Hepatic stellate cell (primary cell): ENCODE measurements at places on chromosomes 16 and 17.

DNA sequence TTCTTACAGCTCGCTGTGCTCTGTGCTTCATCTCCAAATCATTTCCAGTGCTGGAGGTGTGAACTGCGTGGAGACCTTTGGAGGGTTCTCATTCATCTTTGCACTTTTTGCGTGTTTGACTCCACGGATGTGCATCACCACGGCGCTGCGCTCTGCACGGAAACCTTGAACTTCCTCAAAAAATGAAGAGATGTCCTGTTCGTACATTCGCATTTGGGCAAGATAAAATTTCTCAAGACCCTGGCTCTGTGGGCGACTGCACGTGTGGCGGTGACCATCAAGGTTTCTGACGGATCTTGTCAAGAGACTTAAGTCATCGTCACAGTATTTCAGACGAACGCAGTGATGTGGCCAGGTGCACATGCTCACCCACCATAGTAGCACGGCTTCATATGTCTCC, 10.3 kb upstream of the PVALEF start:
- DNase-seq: no peak

DNA sequence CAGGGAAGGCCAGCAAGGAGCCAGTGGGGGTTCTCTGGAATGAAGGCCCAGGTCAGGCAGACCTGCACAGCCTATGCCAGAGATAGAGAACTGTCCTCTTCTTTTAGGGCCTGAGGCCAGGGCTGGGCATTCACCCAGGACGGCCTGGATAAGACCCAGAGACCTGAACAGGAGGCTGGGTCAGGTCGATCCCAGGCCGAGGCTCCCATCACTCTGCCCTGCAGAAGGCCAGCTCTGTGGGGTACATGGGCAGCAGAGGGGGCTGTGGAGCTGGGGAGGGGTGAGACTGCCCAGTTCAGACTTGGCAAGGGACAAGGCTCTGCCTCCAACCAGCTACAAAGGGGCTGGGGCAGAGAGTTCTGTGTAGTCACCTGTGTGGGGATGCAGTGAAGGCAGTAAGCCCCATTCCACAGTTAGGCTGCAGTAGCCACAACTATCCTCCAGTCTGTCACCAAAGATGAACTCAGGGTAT, 14.6 kb downstream of the HSD11B2 start:
- no peak for DNase-seq

- DNase-seq: no peak
These were observed 12.0 kb downstream of the CORO7 start for GRCh38 chr16:4404247-4404966.

DNA sequence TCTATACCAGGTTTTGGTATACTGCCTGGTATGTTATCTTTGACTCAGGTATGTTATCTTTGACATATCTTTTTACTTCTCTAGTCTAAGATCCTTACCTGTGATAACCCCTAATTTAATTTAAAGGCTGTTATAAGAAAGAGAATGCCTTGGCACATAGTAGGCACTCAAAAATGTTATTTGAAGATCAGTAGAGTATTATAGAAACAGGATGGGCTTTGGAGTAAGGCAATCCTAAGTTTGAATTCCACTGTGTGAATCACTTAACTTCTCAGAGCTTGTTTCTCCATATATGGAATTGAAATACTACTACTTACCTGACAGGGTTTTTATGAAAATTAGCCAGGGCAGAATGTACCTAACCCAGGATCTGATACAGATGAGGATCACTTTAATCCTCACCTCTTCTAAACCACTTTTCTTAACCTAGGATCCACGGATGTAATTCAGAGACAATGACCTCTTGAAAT, 1.2 kb downstream of the BRIP1 start:
- DNase-seq: peak; percentile 11

DNA sequence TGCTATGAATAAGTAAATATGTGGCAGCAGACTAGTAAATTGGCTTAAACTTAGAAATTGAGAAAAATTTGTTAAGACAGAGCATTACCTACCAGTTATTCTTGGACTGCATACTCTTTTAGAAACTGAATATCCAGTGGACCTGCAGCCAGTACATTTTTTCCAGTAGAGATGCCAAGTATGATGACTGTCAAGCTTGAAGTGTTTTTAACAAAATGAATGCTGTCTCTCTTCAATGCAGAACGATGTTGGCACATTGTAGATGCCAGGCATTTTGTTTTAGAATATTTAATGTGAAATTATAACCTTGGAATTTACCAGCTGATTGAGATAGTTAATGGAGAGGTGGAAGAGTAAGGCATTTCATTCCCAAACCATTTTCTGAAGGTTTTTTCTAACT, 52.5 kb downstream of the NFAT5 start:
- DNase-seq: no peak

- no peak for DNase-seq
These were observed 83.1 kb upstream of the DNAH9 start for GRCh38 chr17:11514981-11515680.

DNA sequence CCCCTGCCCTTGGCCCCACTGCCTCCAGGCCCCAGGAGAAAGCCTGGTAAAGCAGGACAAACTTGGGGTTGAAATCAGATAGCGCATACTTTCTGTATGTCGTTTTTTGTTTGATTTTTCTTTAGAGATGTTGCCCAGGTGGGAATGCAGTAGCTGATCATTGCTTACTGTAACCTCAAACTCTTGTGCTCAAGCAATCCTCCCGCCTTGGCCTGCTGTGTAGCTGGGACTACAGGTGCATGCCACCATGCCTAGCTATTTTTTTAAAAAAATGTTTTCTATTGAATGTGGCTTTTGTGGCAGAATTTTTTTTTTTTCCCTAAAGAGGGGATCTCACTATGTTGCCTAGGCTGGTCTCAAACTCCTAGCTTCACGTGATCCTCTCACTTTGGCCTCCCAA, 11.1 kb upstream of the CCL5 start:
- no peak for DNase-seq

- DNase-seq: peak; percentile 15
These were observed 3.3 kb upstream of the XYLT1 start for GRCh38 chr16:17474037-17474436.

DNA sequence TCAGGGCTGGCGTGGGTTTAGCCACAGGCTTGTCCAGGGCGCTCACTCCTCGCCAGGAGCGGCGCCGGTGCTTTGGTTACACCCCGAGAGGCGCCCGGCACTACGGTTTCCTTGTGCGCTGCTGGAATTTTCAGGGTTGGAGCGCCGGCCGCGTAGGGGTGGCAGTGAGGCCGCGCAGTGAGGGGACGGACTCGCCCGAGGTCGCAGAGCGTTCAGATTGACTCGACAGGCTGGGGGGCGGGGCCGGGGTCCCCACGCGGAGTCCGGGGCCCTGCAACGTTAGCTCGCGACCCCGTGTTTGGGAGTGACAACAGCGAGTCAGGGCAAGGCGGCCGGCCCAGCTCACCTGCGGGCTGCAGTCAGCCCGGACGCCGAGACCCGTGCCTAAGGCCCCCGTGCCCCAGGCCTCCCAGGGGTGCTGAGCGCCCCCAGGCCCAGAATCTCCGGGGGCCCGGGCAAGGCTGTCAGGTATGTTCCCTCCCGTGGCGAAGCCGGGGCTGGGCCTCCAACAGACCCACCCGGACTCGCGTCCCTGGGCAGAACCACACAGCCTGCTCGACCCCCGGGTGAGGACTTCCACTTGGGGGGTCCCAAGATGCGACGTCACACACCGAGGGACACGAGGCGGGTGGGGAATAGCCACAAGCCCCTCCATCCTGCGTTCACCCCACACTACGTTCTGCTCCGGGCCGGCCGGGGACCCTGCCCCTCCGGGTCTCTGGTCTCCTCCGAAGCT, 1.3 kb upstream of the ACTG1 start:
- DNase-seq: peak; percentile 73

DNA sequence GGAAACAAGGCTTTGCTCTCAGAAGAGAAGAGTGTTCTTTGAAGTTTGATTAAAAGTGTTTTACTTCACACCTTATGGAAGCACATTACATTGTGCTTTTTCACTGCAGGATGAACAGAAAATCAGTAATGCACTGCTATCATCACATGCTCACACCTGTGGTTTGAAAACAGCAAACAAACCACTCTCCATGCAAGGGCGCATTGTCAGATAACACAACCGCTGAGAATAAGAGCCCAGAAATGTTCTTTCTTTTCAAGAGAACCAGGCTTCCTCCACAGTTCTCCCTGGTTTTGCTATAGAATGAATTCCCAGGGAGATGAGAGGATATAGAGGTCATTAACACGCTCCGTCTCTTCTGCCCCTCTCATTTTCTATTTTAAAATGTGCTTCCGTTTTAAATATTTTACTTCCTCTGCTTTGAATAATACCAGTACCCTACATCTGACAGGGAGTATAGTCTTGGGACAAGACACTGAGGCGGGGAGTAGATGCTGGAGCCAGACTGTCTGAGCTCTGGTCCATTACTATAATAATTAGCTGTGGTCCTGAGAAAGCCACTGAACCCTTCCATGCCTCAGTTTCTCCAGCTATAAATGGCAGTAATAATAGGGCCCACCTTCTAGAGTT, 71.6 kb downstream of the CDK5R1 start:
- no peak for DNase-seq

DNA sequence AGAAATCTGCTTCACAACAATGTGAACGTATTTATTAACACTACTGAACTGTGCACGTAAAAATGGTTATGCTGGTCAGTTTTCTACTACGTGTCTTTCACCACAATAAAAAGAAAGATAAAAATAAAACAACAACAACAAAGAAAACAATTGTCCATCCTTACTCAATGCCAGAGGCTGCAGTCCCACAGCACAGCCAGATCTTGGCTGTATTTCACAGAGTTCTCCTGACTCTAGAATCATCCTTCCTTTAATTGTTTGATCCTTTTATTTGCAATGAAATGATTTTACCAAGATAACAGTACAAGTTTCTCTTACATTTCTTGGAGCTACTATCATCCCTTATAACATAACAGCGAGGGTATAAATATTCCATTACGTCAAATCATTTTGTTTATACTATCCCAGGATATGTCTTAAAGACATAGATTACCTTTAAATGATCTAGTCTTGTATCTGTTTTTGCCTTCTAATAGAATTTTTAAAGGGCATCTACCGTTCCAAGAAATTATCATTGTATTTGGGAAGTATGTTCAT, 103.3 kb downstream of the SLC39A11 start:
- DNase-seq: no peak
